Right ventricle myocardium superior (tissue), 1 donor: ENCODE measurements at places on chromosomes 16 and 17. TPM values are rescaled to one million over a fixed set of nuclear protein-coding genes. Genes with fewer than 3 reads are reported as not detected.
A peak's percentile ranks its signal among the peaks of the same experiment; 100 is the strongest.

DNA sequence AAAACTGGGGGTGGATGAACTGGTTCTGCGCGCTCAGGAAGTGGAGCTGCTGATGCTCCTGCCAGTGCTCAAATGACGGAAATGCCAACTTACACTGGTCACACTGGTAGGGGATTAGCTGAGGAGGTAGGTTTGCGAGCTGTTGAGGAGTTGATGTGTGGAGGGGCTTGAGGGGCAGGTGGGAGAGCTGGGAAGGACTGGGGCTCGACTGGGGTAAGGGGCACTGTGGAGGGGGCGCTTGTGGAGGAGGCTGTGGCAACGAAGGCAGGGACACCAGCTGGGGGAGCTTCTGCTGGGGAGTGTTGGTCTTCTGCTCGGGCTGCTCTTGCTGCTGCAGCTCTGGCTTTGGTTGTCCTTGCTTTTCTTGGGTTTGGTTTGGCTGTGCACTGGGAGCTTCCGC, 252.9 kb downstream of the ZFHX3 start:
- no peak for DNase-seq

The TTC19 gene
- total RNA-seq: 19.0 TPM

The SULT1A2 gene
- 1.0 TPM for total RNA-seq

GRCh38 chr16:86893506-86893905, 315.2 kb downstream of the FOXL1 start:
- DNase-seq: no peak

The APOBR gene
- 0.48 TPM for total RNA-seq

- no peak for DNase-seq
Observed at GRCh38 chr16:5916711-5917191, 819.2 kb upstream of the EEF2KMT start.

The TMEM114 gene
- total RNA-seq: not detected

GRCh38 chr16:2150418-2151187, 2.2 kb downstream of the RAB26 start:
- peak; percentile 58 for DNase-seq

GRCh38 chr16:76705892-76706291, 428.7 kb downstream of the CNTNAP4 start:
- no peak for DNase-seq

The CLEC3A gene
- total RNA-seq: not detected

GRCh38 chr17:28193241-28193640, 125.8 kb upstream of the TMEM97 start:
- DNase-seq: peak; percentile 63

DNA sequence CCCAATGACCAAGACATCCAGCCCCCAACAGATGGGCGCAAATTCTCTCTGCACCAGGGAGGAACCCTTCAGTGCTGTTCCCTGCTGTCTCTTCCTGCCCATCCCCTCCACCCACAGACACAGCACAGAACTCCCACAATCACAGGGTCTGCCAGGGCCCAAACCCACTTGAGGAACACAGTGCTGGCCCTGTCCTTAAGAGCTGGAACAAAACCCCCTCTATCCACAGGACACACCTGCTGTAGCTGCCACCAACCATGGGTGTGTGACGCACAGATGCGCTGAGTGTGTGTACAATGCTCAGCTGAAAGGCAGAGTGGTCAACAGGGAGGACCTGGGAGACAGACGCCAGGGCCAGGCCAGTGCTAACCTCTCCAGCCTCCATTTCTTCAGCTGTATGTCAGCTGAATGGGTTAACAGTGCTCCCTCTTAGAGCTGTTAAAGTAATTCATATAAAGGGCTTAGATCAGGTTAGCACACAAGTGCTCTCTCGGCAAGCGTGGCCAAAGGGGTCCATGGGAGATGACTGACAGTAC, 62.1 kb downstream of the AMFR start:
- DNase-seq: no peak

The KRTAP9-6 gene
- total RNA-seq: not detected

GRCh38 chr16:89688395-89688794, 1.9 kb downstream of the CDK10 start:
- no peak for DNase-seq

The ZP2 gene
- not detected for total RNA-seq

DNA sequence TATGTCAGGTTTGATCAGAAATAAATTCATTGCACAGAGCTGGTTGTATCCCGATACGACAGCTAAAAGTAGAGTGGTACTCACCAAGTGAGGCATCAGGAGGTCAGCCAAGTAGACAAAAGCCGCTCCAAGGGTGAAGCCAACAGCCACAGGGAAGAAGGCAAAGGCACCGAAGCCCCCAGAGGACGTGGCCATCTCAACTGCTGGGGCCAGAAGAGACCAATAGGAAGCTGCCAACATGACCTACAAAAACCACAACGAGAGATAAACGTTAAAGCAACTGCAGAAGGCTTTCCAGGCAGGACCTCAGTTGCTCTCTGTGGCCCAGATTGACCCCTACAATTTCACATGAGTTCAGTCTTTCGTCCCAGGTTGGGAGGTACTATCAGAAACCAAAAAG, 61.0 kb downstream of the SLC39A11 start:
- no peak for DNase-seq

The CA4 gene
- total RNA-seq: 15.1 TPM

DNA sequence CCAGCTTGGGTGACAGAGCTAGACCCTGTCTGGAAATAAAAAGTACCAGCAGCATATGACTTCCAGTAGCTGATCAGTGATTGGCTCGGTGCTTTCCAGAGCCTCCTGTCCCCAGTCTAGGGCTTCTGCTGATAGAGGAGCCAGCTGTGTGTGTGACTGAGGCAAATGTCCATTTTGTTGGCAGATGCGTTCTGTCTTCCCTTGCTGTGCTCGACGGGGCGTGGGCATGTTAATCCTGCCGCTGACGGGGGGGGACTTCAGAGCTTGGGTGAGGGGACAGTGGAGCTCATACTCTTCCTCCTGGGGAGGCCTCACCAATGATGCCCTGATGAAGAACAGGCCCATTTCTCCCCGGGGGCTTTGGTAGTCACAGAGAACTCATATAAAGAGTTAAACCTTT, 14.6 kb downstream of the KCTD2 start:
- DNase-seq: no peak

- DNase-seq: no peak
Observed at GRCh38 chr17:63487014-63487339, 10.1 kb downstream of the ACE start.

The SRCIN1 gene
- total RNA-seq: 2.3 TPM

DNA sequence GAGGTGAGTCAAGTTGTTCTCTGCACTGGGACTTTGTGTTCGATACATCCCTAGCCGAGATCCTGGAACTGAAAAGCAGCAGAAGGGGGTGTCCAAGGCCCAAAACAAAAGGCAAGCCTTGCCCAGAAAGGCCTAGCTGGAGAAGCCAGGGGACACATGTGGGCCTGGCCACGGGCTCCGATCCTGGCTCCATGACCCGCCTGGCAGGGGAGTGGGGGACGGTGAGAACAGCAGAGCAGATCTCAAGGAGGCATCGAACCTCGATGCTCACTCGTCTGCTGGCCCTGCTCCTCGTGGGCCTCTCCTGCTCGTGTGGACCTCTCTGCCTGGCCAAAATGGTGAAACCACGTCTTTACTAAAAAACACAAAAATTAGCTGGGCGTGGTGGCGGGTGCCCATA, 8.9 kb downstream of the CCNF start:
- peak; percentile 21 for DNase-seq

The KRT24 gene
- not detected for total RNA-seq

GRCh38 chr16:30853758-30854157, 40.1 kb downstream of the BCL7C start:
- no peak for DNase-seq

GRCh38 chr16:86444261-86444660, 66.1 kb upstream of the FOXF1 start:
- no peak for DNase-seq

GRCh38 chr17:81317961-81318605, 23.0 kb upstream of the SLC38A10 start:
- DNase-seq: no peak

- peak; percentile 69 for DNase-seq
Observed at GRCh38 chr17:7380855-7381683, at the start of gene TNK1. TNK1 (plus strand) TSS chr17:7381089; CDS start chr17:7382927, 1,838 bp downstream.

The EFCAB5 gene
- total RNA-seq: not detected

- peak; percentile 42 for DNase-seq
Observed at GRCh38 chr17:59565959-59566324, 532 bp downstream of the DHX40 start.

GRCh38 chr16:27582883-27583282, 32.9 kb downstream of the KATNIP start:
- DNase-seq: no peak

DNA sequence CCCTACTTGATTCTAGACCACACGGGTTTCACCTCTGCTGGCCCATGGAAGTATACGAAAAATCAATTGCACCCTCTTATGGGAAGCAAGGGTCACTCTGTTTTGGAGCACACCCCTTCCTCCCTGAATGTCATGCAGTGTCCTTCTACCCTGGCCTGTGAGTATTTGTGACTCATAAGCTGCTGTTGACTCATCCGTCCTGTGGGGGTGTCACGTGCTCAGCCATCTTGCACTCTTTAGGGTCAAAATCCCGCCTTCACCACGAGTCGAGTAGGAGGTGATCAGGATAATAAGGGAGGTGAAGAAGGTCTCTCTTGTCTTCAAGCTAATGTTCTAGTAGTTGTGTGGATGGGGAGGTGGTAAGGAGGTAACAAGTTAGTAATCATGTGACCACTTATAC, 341.0 kb upstream of the EEF2KMT start:
- DNase-seq: no peak

The DPEP3 gene
- total RNA-seq: not detected

DNA sequence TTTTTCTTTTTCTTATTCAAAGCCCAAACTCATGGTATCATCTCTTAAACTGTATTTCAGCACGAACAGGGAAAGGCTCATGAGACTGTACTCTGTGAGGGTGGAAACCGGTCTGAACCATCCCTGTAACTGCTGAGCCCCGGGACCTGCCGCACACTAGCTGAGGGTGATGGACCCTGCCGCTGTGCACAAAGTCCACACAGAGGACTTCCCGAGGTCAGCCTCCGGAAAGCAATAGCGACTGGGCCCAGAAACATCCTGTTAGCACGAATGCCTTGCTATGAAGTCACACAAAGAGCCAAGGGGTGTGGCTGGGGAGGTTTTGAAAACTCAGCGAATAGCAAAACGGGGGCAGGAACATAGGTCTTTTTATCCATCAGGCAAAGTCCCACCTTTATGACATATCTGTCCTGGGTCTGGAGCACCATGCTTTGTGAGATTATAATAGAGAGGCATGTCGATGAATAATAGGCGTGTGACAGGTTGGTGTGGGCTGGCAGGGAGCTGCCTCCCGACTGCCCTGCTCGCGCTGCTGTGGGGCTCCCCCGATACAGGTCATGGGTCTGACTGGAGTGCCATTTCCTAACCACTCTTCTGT, 33.4 kb downstream of the CDK5R1 start:
- DNase-seq: no peak

The KREMEN2 gene
- not detected for total RNA-seq

- peak; percentile 82 for DNase-seq
Observed at GRCh38 chr16:66604376-66605176, at the start of gene CMTM3. CMTM3 (plus strand) TSS chr16:66604704; CDS start chr16:66604806, 102 bp downstream.

GRCh38 chr17:30819971-30820705, 4.4 kb downstream of the CRLF3 start:
- DNase-seq: no peak
